ENCODE measurements at places on chromosomes 7 and 10. TPM values are rescaled to one million over a fixed set of nuclear protein-coding genes. Genes with fewer than 3 reads are reported as not detected.

Gene CLDN4
- total RNA-seq: 126 TPM

Gene RET
- 0.37 TPM for total RNA-seq

Gene ATP5F1C
- total RNA-seq: 366 TPM

Gene CNPY1
- total RNA-seq: not detected

Measured in airway epithelial cell (primary cell).